ENCODE measurements at places on chromosomes 11 and 22.

DNA sequence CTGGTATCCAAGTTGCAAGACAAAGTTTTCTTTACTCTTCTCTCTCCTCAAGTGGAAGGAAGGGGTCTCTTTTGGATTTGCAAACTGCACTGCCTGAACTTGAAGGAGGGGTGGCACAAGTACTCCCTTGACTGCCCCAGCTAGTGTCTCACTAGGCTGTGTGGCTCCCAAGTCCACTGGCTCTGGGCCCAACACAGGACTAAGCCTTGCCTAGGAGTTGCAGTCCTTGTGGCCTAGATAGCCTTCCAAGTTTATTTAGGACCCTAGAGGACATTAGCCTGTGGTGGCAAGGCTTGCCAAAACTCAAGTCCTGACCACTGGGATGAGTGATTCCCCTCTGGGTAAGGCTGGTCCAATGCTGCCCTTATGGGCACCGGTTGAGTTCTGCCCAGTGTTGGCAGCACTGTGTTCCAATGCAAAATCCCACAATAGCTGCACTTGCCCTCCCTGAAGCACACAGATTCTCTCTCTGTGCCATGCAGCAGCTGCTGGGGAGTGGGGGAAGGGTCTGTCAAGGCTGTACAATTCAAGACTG is 10.2 kb upstream of the WEE1 start:
- DNase-seq: no peak

DNA sequence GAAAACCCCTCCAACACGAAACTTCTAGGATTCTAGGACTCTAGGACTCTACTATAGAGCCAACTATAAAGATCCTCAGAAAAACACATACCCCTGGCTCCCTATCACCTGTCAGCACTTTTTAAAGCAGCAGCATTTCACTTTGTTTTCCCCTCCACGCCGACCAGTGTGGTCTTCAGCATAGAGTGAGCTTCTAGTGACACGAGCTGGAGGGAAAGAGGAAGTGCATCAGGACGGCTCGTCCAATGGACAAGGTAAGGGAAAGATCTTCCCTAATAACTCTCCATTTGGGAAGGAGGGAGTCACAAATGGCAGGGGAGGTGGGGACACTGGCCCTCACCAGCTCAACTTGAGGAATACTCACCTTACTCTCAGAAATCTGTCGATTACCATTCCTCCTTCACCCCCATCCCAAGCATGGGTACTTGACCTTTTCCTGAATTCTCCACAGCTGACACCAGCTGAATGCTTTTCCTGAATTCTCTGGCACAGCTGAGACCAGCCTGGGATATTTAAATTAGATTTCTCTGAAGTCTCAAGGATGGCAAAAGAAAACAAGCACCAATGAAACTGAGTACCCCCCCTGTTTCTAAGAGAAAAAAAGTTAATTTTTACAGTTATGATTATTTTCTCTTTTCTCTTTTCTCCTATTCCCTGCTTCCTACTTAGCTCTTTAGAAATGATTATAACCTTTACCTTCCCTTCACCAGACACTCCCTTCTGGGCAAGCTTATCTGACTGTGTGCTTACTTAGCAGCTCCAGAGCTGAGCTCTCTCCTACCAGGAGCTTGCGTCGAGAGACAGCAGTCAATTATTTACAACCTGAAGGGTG is 33.3 kb upstream of the NNMT start:
- DNase-seq: peak; percentile 22

- peak; percentile 83 for DNase-seq
Measured at GRCh38 chr11:69558519-69558941, 77.1 kb downstream of the LINC01488 start.

DNA sequence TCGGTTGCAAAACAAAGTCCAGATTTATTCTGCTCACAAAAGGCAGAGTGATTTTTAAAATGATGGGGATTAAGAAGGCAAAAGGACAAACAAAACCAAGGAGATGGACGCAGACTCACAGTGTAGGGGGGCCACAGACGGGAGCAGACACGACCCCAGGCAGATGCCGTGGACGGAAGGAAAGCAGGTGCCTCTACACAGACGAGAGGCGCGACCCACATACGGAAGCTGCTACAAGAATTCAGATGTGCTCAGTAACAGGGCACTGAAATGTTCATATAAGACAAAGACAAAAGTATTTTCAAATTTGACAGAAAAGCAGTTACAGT is 148.9 kb downstream of the BRD1 start:
- DNase-seq: no peak

- DNase-seq: no peak
Measured at GRCh38 chr11:87459351-87459750, 421.6 kb downstream of the TMEM135 start.
